NCI-H774 (cell line): ENCODE measurements at places on chromosomes 5 and 9.

GRCh38 chr9:127163409-127163808 is 41.0 kb upstream of the ANGPTL2 start:
- DNase-seq, result no peak

- no peak for DNase-seq
Measured at GRCh38 chr9:135164036-135164435, 76.6 kb downstream of the OLFM1 start.

- no peak for DNase-seq
Measured at GRCh38 chr5:71011194-71011792, 13.8 kb downstream of the NAIP start.

DNA sequence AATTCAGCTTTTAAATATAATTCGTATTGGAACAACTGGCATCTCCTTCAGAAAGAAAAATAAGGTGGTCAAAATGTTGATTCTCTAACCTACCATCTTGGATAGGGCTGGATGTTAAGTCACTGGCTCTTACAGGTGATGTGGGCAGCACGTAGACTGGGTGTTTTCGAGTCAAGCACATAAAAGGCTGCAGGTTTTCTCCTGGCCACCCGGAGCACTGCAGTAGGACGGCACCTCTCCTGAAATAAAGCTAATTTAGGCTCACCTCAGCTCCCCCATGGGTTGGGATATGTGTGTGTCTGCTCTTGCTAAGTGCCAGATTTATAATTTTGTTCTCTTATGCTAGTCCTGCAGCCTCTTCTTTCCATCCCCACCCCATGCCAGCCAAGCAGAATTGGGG is 80.3 kb downstream of the IQGAP2 start:
- DNase-seq, result no peak

DNA sequence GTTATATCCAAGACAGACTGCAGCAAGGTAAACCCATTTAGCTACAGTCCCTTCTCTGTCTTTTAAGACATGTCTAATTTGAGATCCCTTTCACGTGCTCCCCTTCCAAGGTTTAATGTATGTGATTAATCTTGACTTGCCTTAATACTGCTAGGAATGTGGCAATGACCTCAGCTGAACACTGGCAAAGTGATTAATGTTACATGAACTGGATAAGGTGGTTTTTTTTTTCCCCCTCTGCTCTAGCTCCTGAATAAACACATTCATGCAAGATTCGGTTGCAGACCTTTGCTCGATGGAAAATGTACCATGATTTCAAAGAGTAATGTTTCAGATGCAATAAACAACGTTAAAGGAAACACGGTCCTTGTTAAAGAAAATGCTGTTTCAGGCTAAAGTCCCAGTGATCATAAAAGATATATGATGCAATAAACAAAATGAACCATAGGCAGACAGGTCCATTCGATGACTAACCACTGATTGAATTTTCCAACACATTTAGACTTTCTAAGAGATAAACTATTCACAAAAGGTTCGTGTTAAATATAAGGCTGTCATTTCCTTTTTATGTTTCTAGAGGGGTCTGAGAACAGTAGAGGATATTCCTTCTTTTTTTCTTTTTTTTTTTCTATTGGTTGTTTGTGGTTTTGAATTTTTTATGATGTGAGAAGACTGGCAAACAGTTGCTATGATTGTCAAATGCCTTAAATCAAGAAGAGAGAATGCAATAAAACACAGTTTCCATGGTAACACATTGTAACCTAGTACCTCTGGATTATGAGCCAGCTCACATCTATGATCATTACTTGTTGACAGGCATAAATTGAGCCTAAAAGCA is 44.7 kb upstream of the ZNF608 start:
- no peak for DNase-seq

GRCh38 chr5:132064140-132064539 is 3.7 kb downstream of the IL3 start:
- DNase-seq, result no peak

- no peak for DNase-seq
Measured at GRCh38 chr5:139634028-139634325, 14.2 kb upstream of the CXXC5 start.

- DNase-seq, result no peak
Measured at GRCh38 chr9:21982861-21983560, 11.2 kb downstream of the CDKN2A start.

GRCh38 chr9:104280178-104280560 is 186.1 kb downstream of the SMC2 start:
- no peak for DNase-seq

- no peak for DNase-seq
Measured at GRCh38 chr5:136526791-136527190, 161.4 kb upstream of the TRPC7 start.

DNA sequence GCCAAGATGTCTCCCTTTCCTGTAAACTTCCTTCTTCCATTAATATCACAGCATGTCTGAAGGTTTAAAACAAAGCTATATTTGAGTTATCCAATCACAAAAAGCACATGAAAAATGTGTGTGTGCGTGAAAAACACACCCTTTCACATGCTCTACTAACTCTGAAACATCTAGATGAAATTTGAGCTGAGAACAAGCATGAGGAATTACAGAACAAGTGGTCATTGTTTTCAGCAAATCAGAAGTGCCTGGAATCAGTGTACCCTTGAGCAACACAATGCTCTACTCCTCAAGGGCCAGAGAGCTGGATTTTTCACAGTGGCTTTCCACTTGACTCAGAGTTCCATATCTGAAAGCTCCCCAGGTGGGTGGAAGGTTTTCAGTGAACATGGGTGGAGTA is 255.9 kb downstream of the PSAT1 start:
- no peak for DNase-seq

DNA sequence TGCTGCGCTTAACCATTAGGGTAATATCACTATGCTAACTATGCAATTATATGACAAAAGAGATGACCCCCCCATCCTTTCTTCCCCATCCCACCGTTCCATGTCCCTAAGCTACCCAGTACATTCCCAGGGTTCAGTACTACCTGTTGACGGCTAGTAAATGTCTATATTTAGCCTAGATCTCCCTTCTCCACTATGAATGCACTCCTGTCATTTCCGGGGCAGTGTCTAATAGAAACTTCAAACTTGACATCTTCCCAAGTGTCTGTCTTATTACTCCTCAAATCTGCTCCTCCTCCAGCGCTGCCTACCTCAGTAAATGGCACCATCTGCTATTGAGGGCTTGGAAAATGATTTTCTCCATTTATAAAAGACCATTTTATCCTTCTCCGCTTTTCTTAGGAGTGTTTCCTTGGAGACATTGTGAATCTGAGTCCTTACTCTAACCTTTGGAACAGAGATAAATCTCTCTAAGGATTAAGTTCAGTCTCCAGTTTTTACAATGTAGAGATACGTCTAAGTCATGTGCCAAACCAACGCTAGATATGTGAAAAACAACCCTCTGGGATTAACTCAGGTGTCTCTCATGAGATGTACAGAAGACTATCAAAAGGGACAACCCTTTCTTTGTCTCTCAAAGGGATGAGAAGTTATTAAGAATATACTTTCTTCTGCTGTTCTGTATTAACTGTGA is 114.9 kb downstream of the BNC2 start:
- DNase-seq, result no peak

GRCh38 chr9:32378993-32379729 is 5.3 kb upstream of the ACO1 start:
- peak; percentile 75 for DNase-seq

DNA sequence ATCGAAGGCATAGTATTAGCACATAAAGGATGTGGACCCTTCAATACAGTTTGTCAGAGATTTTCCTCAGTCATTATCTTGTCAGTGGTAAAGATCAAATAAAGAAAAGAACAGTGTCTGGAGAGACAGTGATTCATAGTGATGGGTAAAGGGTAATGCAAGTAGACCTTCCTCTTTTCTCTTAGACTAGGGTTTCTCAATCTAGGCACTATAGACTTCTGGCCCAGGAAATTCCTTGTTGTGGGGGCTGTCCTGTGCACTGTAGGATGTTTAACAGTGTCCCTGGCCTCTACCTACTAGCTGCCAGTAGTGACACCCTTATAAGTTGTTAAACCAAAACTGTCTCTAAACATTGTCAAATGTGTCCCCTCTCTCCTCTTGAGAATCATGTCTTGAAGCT is 6.9 kb downstream of the CAMK4 start:
- DNase-seq, result no peak

DNA sequence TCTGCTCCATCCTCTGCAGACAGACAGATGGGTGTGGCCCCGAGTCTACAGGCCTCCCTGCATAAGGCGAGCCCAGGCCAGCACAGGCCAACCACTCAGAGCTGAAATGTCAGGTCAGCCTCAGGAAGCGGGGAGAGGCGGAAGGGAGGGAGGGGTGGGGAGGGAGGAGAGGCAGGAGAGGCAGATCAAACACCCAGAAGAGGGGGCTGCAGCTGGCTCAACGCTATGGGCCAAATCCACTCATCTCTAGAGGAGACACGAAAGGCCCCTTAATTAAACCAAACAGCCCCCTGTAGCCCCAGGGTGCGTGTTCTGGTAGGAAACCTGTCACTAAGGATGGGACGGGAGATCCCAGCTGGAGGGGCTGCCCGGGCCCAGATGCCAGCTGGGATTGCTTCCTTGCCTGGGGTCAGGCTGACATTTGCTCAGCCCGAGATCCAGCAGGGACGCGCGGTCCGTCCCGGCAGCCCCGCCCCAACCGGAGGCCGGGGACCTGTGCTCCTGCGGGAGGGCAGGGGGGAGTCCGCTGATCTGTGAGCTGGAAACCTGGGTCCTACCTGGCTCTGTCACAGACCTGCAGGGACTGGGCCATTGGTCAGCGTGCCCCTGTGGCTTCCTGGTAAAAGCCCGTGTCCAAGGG is 97.2 kb upstream of the SARDH start:
- DNase-seq, result no peak

GRCh38 chr5:1199649-1200494 is 1.5 kb upstream of the SLC6A19 start:
- no peak for DNase-seq

GRCh38 chr5:156498226-156498980 is 171.4 kb downstream of the SGCD start:
- DNase-seq, result no peak

GRCh38 chr5:17005107-17005828 is 69.2 kb upstream of the MYO10 start:
- DNase-seq, result no peak

- DNase-seq, result no peak
Measured at GRCh38 chr9:128495804-128496417, 8.6 kb upstream of the GLE1 start.

DNA sequence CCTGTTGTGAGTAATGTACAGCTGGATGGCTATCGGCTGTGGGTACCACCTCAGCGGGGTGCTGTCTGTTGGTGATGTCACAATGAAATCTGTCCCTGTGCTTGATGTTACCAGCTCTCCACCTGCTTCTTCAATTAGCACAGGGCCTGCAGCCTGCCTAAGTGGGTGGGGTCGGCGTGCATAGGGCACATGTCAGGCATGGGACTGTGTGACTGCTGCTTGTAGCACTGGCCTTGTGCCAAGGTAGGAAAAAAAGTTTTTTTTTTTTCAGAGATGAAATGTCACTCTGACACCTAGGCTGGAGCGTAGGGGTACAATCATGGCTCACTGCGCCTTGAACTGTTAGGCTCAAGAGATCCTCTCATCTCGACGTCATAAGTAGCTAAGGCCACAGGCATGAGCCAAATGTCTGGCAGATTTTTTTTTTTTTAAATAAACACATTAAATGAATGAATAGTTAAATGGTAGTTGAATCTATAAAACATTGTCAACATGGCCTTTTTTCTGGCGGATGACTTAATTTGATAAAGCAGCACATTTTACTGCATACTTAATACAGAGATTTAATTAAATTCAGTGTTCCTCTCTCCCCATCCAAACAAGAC is 222.5 kb downstream of the NXNL2 start:
- no peak for DNase-seq

DNA sequence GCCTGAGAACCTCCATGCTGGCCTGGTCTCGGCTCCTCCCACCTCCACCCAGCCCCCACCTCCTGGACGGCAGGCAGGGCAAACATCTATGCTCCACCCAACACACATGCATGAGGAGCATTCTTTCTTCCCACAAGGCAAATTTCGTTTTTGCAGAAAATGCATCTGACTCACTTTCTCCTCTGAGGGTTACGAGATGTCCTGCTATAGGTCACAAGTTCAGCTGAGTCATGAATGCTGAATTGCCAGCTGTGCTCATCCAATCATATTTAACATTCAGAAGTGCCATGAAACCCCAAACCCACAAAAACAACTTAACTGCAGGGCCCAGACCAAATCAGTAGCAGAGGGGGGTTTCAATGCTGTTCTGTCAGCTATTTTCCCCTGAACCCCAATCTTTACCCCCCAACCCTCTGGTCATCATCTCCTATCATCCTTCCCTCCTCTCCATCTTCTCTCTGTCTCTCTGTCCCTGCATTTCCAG is 39.0 kb upstream of the OSMR start:
- no peak for DNase-seq

DNA sequence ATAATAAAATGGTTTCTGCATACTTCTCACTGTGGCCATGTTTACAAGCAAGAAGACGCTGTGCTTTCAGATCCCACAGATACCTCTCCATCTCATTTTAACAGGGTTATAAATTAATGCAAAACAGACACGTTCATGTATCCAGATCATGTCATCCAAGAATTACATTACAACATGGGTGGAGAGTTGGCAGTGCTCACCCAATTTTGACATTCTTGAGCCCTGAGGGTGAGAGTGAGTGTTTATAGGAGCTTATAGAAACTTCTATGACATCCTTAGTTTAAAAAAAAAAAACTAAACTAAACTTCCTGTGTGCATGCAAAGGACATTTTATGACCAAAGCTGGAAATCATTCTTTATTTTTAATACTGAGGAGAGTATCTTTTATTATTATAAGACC is 9.1 kb downstream of the PRKACG start:
- DNase-seq, result no peak

DNA sequence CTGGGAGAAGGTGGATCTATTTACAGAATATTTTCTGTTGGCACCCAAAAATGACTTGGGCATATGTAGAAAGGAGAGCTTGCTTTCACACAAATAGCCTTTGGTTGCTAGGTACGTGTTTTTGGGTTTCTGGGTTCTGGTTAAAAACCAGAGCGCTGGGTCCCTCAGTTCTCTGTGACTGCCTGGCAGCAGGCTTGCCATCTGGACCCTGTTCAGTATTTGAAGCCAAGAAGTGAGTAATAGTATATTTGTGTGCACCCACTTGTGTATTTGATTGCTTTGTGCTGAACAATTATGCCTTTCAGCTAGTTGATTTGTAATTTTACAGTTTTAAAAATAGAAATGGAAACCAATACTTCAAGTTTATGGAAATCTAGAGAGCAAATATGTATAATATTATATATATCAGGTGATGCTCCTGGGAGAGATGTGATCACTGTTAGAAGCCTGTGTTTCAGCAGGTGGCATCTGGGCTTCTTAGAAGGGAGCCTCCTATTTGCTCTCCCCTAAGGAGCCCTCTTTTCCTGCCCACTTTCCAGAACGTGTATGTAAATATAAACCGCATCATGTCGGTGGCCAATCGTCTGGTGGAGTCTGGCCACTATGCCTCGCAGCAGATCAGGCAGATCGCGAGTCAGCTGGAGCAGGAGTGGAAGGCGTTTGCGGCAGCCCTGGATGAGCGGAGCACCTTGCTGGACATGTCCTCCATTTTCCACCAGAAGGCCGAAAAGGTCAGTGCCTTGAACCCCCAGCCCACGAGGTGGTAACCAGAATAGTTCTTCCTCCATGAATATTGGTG is 153.6 kb downstream of the TRIO start:
- DNase-seq, result no peak
